ENCODE measurements at places on chromosomes 3 and 15. TPM values are rescaled to one million over a fixed set of nuclear protein-coding genes. Genes with fewer than 3 reads are reported as not detected.

DNA sequence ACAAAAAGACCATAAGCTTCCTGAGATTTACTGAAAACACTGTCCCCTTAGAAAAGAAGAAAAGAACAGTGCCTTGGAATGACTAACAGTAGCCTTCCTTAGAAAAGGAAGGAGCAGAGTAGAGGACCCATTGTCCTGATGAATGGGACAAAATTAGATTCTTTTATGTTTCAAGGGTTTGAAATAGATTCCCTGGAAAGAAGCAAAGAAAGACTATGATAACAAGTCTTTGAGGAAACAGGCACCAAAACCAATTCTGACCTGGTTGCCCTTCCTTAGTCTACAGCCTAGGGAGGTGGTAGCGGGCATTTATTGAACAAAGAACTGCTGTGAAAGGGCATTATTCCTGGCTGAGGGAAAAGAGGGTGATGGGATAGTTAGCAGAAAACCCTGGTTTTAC lies 1024.8 kb downstream of the TBL1XR1 start:
- no peak for DNase-seq

DNA sequence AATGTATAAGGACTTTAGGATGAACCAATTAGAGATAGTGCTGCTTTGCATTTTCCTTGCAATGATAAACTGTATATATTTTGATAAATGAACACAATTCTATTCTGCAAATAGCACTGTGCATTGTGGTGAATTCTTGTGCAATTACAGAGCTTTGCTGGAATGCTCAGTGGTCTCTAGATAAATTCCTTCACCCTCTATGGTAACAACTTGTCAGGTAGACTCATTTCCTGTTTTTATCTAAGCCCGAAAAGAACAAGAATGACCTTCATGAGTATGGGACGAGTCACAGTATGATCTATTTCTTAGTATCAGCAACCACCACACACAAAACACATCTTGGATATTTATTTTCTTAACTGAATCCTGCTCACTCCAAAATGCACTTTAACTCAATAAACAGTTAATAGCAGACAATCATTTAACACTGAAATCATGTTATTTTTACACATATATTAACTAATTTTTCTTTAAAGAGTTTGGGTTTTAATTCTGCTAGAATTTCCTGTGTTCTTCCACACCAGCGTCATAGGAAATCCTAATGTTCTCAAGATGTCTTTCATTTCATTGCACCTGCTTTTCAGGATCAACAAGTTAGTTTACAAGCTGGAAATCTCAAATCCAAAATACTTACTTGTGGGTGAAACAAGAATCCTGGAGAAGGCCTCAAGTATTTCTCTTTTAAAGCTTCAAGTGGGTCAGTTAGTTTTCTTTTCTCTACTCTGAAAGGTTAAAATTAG lies 551.2 kb downstream of the MECOM start:
- DNase-seq = no peak

Gene A4GNT
- total RNA-seq = not detected

GRCh38 chr15:51185213-51186159 lies 90.8 kb upstream of the TNFAIP8L3 start:
- DNase-seq = peak; percentile 50

- no peak for DNase-seq
Observed at GRCh38 chr3:160192310-160193029, 32.8 kb upstream of the C3orf80 start.

DNA sequence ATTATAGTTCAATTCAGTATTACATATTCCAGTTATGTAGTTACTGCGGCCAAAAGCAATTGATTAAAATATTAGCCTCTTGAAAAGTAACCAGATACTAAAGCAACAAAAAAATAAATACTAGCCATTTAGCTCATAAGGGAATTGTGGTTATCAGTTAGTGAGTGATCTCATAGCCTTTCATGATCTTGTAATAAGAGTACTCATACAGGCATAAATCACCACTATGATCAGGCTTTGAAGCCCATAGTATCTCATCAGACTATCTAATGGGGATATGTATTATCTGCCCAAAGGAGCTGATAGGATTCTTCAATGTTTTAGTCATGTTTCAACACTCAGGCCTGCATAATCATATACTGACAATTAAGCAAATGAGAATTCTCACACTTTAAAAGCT lies 184.1 kb upstream of the CCDC54 start:
- no peak for DNase-seq

- DNase-seq = no peak
Observed at GRCh38 chr3:43379343-43379742, 93.0 kb downstream of the SNRK start.

Gene GP9
- total RNA-seq = not detected

- DNase-seq = peak; percentile 14
Observed at GRCh38 chr3:130699765-130700164, 46.9 kb downstream of the PIK3R4 start.

DNA sequence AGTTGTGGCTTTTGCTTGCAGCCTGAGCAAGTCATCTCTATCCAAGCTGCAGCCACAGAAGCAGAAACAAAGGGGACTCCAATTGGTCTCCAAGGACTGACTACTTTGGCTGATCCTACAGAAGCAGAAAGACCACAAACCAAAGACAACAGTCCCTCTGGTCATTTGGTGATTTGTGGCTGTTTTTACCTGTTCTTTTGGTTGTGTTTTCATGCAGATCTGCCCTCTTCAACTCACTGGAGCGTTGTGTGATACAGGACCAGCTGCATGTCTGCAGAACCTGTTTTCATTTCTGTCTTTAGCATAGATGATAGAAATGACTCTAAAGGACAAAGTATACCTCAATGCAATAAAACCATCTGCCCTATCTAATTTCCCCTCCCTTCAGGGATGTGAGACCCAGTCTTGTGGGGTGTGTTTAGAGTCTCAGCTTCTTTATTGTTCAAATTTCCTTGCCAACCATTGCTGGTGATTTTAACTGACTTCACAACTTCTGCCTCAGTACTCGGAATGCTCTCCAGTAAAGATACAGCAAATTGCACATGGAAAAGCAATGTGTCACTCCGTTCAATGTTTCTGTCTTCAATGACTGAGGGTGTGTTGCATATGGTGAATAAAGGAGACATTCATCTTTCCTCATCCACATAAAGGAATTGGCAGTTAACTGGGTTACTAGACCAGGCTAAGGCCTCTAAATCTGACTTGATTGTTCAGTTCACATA lies 48.9 kb upstream of the SLC7A14 start:
- DNase-seq = no peak

DNA sequence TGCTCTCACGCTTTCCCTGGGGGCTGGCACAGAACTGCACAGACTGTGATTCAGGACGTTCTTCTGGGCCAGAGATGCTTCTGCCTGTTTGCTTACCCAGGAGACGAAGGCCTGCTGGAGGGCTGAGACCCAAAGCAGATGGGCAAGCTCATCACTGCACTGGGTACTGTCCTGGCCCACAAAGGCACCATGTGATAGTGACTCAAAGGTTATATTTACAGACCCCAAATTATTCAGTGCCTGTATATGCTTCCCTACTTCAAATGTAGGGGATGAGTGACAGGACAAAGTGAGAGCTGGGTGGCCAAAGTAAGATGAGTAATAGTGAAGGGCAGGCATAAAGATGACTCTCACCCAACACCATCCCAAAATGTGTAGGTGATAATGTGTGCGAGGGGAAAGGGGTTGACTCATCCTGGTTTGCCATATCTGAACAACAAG lies 127.4 kb downstream of the WDR76 start:
- no peak for DNase-seq

DNA sequence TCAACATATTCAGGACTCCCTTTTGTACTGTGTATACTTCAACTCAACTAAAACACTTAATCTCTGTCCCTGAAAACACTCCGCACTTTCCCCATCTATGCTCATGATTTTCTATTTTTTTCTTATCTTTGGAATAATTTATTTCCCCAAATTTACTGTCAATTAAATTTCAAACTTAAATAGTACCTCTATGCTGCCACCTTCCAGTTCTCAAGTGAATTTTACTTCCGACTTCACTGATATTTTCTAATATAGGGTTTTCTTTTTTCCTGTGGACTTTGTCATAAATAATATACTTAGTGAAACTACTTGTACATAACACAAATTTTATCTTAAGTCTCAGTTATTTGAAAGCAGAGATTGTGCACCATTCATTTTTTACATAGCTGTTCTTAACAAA lies 1303.3 kb downstream of the OTOL1 start:
- no peak for DNase-seq

DNA sequence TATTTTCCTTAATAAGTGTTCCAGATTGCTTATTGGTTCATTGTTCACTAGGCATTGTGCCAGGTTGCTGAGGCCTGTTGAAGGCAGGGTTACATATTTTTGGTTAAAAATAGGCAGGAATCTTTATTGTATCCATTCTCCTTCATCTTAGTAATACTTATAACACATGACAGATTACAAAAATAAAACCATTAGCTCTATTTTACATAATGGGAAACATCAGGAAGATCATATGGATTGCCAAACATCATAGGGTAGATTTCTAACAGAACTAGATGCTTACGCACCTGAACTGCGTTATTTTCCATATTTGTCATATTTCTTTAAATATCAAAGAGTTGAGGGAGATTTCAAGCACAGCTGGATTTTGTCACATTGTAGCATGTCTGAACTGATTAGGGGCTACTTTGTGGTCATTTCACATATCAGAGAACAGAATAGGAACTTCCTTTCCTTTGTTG lies 462.9 kb upstream of the SGO1 start:
- no peak for DNase-seq

DNA sequence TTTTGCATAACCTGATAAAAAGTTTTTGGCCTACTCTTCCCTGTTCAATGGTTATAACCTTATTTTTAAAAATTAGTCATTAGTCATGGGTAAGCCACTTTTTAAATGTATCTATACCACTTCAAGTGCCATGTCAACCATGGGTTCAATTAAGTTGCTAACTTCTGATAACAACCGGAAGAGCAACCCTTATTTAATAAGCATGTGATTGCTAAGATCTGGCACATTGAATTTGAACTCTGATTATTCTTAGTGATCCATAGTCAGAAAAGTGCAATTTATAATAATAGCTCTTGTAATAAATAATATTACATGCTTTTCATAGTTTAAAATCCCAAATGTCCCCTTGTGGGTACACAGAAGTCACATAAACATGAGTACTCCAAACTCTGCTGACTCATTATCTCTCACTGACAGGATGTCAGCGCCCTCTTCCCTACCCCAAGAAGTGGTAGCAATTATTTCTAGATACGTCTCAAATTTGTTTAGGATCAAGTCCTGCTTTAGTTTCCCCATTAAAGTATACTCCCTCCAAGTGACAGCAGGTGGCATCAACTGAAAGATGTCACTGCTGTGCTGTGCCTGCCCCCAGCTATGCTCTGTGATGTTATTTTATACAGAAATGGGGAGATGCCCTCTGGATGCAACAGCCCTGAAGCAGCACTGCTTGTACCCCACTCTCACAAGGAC lies 18.6 kb downstream of the SAMD7 start:
- peak; percentile 61 for DNase-seq

- DNase-seq = peak; percentile 48
Observed at GRCh38 chr15:74432968-74433591, 678 bp downstream of the SEMA7A start.

Gene SCN11A
- total RNA-seq = not detected

- DNase-seq = no peak
Observed at GRCh38 chr3:37223141-37223558, 48.8 kb upstream of the LRRFIP2 start.

Gene FAM43A
- 1.2 TPM for total RNA-seq

- DNase-seq = no peak
Observed at GRCh38 chr15:40289140-40289775, 6.4 kb upstream of the ANKRD63 start.

- no peak for DNase-seq
Observed at GRCh38 chr3:126665959-126666657, 11.2 kb upstream of the TXNRD3 start.

Data from K562 (cell line).